DMS53 (cell line): ENCODE measurements at places on chromosomes 2 and 18.
A peak's percentile ranks its signal among the peaks of the same experiment; 100 is the strongest.

DNA sequence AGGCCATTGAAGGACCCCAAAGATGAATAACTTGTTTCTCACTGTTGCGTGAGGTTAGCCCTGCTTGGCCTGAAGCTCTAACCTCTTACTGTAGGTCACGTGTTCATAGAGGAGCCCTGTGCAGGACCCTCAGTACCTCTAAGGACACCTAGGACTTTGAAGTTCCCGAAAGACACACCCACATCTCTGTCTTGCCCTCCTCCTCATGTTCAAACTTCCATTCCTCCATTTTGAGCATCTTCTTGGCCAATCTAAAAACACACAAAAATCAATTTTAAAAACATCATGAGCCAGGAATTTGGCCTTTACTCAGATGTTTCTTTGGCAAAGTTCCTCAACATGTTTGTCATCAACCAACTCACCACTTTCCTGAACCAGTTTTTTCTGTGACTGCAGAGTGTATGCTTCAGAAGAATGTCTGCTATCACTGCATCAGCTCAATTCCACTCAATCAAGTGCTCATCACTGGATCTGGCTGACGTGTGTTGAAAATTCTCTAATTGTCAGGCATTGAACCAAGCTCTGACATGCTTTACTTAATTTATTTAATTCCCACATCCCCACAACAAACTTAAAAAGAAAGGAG lies 101.6 kb downstream of the AP1S3 start:
- DNase-seq, result no peak

DNA sequence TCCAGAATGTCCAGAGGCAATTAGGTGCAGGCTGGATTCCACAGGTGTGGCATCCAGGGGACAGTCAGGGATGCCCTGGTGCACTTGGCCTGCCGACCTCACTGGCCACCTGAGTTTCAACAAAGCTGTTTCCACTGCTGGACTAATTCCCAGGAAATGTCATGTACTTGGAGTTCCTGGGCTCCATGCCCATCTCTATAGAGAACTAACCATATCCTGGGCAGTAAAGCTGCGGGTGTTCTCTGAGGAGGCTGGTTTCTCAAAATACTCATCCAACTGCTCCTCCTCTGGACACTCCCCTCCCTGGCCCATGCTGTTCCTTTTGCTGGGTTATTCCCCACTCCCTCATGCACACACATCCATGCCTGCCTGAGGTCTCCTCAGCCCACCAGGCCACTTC lies 161.9 kb upstream of the SKOR2 start:
- no peak for DNase-seq

GRCh38 chr2:172106108-172106961 lies 3.6 kb upstream of the DLX2 start:
- peak; percentile 70 for DNase-seq

DNA sequence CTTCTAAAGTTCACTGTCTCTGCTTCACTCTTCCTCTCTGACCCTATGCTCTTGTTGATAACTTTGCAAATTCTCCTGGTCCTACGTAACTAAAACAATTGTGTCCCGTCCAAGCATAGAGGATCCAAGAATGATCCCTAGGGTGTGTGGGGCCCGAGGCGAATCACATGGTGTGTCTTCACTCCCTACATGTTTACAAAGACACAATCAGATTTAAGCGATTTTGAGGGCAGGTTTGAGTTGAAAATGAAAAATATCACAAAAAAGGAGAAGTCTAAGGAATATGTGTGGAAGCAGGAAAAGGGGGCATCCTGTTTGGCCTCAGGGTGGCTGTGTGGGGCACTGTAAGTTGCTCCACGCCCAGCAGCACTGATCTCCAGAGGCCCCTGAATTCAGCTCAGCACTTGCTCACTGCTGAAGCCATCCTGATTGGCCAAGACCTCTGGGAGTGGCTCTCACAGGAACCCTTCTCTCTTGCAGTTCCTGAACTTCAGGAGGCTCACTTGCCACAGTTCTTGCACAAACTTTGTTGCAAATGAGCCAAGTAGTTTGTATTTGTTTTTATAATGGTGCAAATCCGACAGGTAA lies 363.6 kb downstream of the ZNF521 start:
- DNase-seq, result no peak

- DNase-seq, result no peak
Observed at GRCh38 chr2:239916205-239917124, 108.7 kb downstream of the NDUFA10 start.

GRCh38 chr2:10493075-10493633 lies 45.0 kb upstream of the ODC1 start:
- DNase-seq, result no peak

DNA sequence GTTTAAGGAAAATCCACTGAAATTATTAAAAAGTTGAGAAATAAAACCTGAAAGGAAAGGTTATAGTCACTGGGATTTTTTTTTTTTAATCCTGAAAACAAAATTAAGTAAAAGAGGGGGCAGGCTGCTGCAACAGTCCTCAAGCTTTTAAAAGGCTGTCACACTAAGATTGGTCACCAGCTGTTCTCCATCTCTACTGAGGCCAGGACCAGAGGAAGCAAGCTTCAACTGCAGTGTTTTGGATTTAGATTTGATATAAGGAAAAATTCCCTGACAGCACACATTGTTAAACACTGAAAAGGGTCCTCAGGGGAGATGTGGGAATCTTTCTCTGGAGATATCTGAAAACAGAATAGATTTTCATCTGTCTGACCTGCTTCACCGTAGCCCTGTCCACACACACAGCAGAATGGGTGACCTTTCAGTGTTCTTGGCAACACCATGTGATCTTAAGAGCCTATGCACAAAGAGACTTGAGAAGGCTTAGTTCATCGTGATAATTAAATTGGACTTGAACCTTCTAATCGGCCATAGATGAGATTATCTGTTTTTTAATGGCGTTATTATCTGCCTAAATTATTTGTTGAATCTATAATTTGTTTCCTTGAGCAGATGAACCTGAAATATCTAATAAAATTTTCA lies 132.0 kb upstream of the BOD1L2 start:
- DNase-seq, result no peak

DNA sequence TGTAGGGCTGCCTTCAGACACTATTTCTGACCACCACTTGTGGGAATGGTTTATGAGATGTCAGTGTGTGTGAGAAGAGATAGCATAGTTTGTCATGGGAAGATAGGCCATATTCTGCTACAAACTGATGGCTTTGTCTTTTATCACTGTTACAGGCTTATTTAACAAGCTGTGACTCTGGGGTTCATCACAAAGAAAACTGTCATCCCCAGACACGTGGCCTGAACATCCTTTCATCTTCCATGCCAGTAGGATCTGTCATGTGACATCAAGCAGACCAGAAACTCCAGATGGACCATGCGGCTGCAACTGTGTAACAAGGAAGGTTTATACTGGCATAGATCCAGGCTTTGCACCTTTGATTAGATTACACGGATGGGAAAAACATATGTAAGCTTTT lies 128.6 kb upstream of the KCNH7 start:
- peak; percentile 54 for DNase-seq

DNA sequence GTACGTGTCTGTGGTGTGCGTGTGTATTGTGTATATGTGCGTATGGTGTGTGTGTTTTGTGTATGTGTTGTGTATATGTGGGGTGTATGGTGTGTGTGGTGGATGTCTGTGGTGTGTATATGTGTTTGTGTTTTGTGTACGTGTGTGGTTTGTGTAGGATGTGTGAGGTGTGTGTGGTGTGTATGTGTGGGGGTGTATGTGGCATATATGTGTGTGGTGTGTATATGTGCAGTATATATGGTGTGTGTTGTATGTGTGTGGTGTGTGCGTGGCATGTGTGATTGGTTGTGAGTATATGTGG lies 101.3 kb downstream of the CLIP4 start:
- no peak for DNase-seq

DNA sequence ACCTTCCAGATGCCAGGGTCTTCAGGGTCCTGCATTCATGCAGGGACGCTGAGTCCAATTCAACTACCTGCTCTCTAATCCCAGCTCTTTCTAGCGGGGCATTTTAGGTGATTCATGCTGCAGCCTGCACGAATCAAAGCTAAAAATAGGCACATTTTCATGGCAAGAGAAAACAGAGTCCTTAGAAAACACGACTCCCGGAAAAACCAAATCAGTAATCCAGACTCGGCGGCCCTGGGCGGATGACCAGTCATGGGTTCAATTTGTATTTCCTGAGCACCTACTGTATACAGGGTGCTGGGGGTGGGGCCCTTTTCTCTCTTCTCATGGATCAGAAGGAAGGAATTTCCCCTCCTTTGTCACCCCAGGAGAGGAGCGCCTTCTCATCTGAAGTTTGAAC lies 64.4 kb downstream of the LONRF2 start:
- DNase-seq, result no peak

DNA sequence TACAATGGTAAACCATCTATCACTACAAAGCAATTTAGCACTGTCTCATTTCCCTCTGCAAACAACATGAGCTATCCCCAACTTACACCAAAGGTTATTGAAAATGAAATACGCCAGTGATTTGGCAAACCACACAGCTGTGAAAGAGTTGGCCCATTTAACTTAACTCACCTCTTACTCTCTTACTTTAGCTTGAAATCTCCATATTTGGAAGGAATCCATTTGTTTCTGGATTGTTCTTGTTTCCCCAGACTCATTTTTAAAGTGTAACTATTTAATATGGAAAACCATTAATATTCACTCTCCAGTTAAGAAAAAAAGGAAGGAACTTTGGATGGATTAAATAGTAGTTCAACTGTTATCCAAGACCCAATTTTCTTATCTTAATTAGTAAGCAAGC lies 93.7 kb upstream of the TRIB2 start:
- DNase-seq, result no peak

GRCh38 chr2:51997571-51997970 lies 965.6 kb upstream of the NRXN1 start:
- peak; percentile 47 for DNase-seq

- no peak for DNase-seq
Observed at GRCh38 chr2:148955798-148956197, 80.8 kb downstream of the KIF5C start.
